Effector memory CD8-positive, alpha-beta T cell (primary cell): ENCODE measurements at places on chromosomes 4 and X.

GRCh38 chr4:143254491-143255226, 69.9 kb downstream of the USP38 start:
- no peak overlapping the region for H3K27ac ChIP-seq
- H3K4me1 ChIP-seq: no peaks in the 10 kb centered on the region
- no peak for DNase-seq
- H3K27me3 ChIP-seq: peaks cover 15% of the 10 kb centered on the region

- no peaks in the 10 kb centered on the region for H3K4me1 ChIP-seq
- no peak overlapping the region for H3K4me3 ChIP-seq
- no peak overlapping the region for H3K27ac ChIP-seq
- H3K36me3 ChIP-seq: no peaks in the 10 kb centered on the region
These were observed 271.8 kb downstream of the CRLF2 start for GRCh38 chrX:940691-941090.

GRCh38 chr4:21872101-21872500, 76.5 kb downstream of the KCNIP4 start:
- no peaks in the 10 kb centered on the region for H3K4me1 ChIP-seq
- H3K27me3 ChIP-seq: no peaks in the 10 kb centered on the region
- no peak for DNase-seq
- H3K27ac ChIP-seq: no peak overlapping the region
- no peak overlapping the region for H3K4me3 ChIP-seq

DNA sequence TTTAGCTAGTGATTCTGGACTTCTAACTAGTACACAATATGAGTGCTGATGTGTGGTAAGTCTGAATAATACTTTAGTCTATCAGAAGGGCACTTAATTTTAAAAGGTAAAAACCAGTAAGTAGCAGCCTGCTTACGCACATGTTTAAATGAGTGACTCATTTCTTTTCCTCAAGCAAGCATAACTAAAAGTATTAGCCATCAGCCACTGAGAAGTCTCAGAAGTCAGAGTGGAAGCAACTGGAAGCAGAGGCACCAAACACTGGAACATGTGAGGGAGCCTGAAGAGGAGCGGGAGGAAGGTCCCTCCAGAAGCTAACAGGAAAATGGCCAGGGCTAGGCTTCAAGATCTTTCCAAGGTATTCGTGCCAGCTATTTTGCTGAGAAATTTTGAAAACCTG, 257.7 kb downstream of the RAPGEF2 start:
- no peak overlapping the region for H3K27ac ChIP-seq
- H3K36me3 ChIP-seq: peaks cover 28% of the 10 kb centered on the region
- H3K27me3 ChIP-seq: no peaks in the 10 kb centered on the region
- no peak for DNase-seq

GRCh38 chrX:129701624-129702069, 37.1 kb upstream of the XPNPEP2 start:
- DNase-seq: no peak
- H3K4me3 ChIP-seq: no peak overlapping the region
- H3K4me1 ChIP-seq: no peaks in the 10 kb centered on the region
- H3K27me3 ChIP-seq: no peaks in the 10 kb centered on the region

GRCh38 chr4:177119691-177120090, 190.0 kb upstream of the NEIL3 start:
- no peak for DNase-seq
- no peak overlapping the region for H3K27ac ChIP-seq
- H3K27me3 ChIP-seq: no peaks in the 10 kb centered on the region
- H3K36me3 ChIP-seq: no peaks in the 10 kb centered on the region

- H3K4me1 ChIP-seq: peaks cover 28% of the 10 kb centered on the region
- peak overlapping the region; percentile 93 for H3K27ac ChIP-seq
- H3K4me3 ChIP-seq: peak overlapping the region; percentile 94
- no peaks in the 10 kb centered on the region for H3K27me3 ChIP-seq
- H3K36me3 ChIP-seq: peaks cover 35% of the 10 kb centered on the region
- DNase-seq: no peak
These were observed 663 bp downstream of the CXorf38 start for GRCh38 chrX:40646489-40647306.

- peaks cover 8% of the 10 kb centered on the region for H3K4me1 ChIP-seq
- DNase-seq: no peak
- H3K4me3 ChIP-seq: no peak overlapping the region
- H3K27me3 ChIP-seq: peaks cover 18% of the 10 kb centered on the region
- no peaks in the 10 kb centered on the region for H3K36me3 ChIP-seq
These were observed 908 bp upstream of the TLR6 start for GRCh38 chr4:38857354-38858096.

DNA sequence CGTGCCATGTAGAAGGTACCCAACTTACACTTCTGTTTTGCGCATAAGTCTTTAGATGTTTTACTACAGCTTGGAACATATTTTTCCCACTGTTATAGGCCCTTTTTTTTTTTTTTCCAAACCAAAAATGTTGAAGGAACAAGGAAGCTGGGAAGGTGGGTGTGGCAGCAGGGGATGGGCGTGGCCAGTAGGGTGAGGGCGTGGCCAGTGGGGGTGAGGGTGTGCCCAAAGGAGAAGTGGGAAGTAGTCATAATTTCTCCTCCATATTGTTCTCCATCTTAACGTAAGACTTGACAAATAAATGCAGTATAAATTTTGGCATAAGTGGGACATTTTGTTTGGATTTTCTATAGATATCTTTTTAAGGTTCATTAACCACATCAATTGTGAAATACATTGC, 30.4 kb downstream of the CLDN22 start:
- no peak overlapping the region for H3K4me3 ChIP-seq
- peaks cover 8% of the 10 kb centered on the region for H3K27me3 ChIP-seq
- no peaks in the 10 kb centered on the region for H3K4me1 ChIP-seq
- no peak for DNase-seq
- peaks cover 7% of the 10 kb centered on the region for H3K36me3 ChIP-seq
